Spleen (tissue), 13 donors: ENCODE measurements at places on chromosomes 16 and 17. TPM values are rescaled to one million over a fixed set of nuclear protein-coding genes. Genes with fewer than 3 reads are reported as not detected.

GRCh38 chr17:57447990-57448758 is 191.9 kb downstream of the MSI2 start:
- no peak for DNase-seq

The PYDC1 gene
- polyA plus RNA-seq: 2.7 TPM

The KRTAP9-8 gene
- polyA plus RNA-seq: not detected

GRCh38 chr16:56982695-56983094 is 6.7 kb upstream of the NLRC5 start:
- no peak for DNase-seq

DNA sequence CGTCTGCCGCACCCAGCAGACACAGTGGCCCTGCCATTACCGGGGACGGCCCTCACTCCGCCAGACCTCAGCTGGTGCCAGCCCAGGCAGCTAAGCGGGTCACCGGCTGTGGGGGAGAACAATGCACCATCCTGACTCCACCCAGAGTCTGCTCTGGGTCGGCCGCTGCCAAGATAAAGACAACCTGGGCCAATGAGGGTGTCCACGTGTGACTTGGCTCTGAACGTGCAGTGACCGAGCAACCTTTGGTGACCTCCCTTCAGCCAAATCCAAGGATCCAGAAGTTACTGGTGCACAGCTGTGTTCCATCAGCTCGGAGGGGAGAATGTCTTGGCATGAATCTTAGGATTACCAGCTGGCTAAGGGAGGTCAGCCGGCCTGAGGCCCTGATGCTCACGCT is 155.9 kb downstream of the NTN1 start:
- DNase-seq: no peak

DNA sequence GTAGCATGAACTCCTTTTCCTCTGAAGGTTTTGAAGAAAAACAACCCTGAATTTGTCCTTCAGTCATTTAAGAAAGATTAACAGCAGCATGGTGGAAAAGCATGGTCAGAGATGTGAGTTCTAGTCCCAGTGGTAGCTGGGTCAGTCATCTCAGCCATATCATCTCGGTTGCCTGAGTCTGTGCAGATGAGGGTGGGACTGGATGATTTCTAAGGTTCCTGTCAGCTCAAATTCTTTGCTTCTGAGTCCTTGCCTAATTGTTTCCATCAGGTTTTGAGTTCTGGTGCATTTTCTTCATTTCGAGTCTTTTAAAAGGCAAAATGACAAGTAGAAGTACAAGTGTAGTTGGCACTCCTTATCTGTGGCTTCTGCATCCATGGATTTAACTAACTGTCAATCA is 63.9 kb downstream of the TNRC6C start:
- no peak for DNase-seq

The TEPSIN gene
- polyA plus RNA-seq: 76.3 TPM

DNA sequence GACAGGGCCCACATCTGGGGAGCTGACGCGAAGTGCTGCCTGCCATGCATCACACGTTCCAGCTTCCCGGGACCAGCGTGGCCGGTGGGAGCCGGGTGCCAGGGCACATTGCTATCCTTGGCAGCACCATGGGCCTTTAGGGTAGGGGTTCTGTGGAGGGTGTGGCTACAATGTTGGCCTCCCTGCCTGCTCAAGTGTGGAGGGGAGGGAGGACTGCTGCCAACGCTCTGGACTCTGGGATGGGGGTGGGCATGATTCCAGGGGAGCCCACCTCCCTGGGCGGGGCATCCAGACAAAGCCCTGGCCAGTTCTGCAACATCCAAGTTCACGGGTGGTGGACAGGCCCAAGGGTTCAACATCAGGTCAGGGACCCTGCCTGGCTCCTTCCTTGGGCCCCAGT is 13.9 kb downstream of the GRB7 start:
- peak; percentile 72 for DNase-seq

The SKA2 gene
- 30.2 TPM for polyA plus RNA-seq

The KIF2B gene
- not detected for polyA plus RNA-seq

DNA sequence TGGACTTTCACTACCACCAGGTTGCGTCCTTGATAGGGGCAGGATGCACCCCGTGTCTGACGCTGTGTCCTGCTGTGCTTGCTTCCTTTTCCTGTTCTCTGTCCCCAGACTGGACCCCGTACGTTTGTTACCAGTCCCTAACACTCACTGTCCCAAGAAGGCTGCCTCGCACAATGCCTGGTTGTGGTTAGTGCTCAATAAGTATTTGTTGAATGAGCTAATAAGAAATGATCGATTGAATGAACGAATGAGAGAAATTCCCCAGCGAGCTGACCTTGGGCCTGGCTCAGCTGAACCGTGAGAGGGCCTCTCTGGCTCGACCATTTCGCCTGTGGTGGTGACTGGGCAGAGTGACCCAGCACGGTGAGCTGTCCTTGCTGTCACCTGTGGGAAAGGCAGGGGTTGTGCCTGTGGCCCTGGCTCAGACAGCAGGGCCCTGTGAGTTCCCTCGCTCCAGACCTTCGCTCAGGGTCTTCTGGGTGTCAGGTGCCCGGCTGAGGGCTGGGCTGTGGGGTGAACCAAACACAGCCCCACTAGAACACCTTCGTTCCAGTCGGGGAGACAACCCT is 20.9 kb downstream of the CMIP start:
- DNase-seq: peak; percentile 70

- DNase-seq: no peak
Observed at GRCh38 chr17:51045621-51046020, 75.0 kb downstream of the SPAG9 start.

DNA sequence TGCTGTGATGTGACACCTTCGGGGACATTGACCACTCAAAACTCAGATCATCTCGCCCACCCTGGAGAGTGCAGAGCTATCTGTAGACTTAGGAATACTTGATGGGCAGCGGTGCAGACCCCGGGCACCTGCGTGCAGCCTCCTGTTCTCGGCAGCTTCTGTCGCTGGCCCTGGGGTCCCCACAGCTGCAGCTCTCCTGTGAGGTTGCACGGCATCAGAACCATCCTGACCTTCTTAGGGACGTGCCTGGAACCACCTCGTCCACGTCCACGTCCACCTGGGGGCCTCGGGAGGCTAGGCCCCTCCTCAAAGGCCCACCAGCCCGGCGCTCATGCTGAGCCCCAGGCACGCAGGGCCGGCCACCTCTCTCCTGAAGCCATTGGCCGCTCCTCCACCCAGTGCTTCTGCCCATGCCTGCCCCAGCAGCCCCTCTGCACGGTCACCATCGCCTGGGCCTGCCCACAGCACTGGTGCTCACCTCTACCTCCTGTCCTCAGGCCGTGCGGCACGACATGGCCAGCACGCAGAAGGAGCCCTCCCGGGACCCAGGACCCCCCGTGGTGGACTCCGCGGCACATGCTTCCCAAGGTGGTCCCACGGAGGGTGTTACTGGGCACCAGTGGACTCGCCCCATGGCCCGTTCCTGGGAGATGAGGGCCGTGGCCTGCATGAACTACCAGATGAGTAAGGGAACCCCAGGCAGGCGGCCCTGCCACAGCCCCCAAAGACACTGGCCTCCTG is 2.3 kb upstream of the WFIKKN1 start:
- DNase-seq: peak; percentile 76

- no peak for DNase-seq
Observed at GRCh38 chr16:67935101-67935401, 1.6 kb downstream of the PSMB10 start.

- DNase-seq: no peak
Observed at GRCh38 chr16:14180481-14180944, 109.4 kb downstream of the MRTFB start.

DNA sequence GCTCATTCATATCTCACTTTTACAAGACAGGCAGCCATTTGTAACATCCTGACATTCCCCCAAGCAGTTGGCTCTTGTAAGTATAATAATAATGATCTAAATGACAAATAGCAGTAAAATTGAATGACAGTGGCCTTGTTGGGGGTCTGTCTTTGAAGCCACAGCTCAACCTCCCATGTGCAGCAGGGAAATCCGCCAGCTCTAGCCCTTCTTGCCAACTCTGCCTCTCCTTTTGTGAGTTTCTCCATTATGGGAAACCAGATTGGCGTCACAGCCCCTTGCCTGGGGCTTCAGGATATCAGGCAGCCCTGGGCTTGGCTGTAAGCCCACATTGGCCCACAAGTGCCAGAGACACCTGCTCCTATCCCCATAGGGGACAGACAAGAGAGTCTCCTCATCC is 70.4 kb upstream of the CACNG5 start:
- no peak for DNase-seq

The C16orf46 gene
- 0.38 TPM for polyA plus RNA-seq

DNA sequence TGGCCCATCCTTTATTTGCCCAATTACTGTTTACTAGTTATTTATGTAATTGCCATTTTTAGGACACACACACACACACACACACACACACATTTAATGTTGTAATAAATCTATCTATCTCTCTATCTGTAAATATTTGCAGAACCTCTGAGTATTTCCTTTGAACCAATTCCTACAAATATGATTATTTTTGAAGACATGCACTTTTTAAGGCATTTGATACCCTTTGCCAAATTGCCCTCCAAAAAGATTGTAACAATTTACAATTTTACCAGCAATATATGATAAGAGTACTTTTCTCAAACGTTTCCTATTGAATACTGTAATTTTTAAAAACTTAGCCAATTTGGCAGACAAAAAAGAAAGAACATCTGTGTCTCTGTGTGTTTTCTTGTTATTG is 143.8 kb upstream of the FOXF1 start:
- no peak for DNase-seq

GRCh38 chr16:12868788-12869187 is 32.6 kb upstream of the SHISA9 start:
- DNase-seq: no peak

GRCh38 chr16:67632415-67633172 is 12.3 kb upstream of the CARMIL2 start:
- no peak for DNase-seq

- DNase-seq: no peak
Observed at GRCh38 chr17:78933025-78933958, 8.1 kb upstream of the TIMP2 start.

GRCh38 chr16:85655216-85656129 is 33.3 kb downstream of the GINS2 start:
- DNase-seq: peak; percentile 72

The DNAI2 gene
- 0.72 TPM for polyA plus RNA-seq

DNA sequence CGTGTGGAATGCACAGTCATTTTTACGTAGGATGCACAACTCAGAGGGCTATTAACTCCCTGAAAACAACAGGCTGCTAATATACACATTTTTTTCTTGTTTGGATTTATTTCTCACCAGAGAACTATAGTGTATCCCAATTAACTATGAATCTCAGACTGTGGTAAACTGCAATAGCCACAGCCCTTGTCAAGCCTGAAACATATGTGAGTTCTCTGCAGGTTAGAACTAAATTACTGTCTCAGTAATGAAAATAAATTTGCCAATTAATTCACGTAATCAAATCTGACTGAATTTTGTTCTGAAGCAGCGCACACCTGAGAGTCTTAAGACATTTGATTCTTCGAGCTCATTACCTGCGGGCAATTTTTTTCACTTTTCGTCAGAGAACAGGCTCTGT is 318.6 kb downstream of the PMP22 start:
- DNase-seq: no peak

DNA sequence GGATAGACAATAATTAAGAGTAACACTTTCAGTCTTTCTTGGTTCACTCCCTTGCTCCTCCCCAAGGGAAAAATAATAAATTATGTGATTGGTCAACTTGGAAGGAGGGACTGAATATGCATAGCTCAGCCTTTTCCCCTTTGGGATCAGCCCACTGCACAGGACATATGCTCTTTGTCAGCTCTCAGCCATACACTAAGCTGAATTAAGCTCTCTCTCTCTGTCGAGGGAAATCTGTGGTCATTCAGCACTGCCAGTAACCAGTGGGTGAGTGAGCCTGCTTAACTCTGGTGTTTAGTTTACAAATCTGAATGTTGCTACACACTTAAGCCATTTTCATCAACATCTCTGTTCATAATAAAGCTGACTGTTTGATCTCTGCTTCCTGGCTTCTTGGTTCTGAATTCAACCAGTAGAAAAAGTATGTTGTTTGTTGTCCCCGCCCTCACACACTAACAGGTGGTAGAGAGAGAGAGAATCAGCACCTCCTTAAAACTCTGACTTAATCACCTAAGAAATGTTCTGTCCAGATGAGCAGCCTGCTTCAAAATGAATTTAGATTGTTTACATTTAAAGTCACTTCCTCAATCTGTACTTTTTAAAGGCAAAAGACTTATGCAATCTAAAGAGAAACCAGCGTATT is 102.3 kb upstream of the C17orf78 start:
- no peak for DNase-seq

DNA sequence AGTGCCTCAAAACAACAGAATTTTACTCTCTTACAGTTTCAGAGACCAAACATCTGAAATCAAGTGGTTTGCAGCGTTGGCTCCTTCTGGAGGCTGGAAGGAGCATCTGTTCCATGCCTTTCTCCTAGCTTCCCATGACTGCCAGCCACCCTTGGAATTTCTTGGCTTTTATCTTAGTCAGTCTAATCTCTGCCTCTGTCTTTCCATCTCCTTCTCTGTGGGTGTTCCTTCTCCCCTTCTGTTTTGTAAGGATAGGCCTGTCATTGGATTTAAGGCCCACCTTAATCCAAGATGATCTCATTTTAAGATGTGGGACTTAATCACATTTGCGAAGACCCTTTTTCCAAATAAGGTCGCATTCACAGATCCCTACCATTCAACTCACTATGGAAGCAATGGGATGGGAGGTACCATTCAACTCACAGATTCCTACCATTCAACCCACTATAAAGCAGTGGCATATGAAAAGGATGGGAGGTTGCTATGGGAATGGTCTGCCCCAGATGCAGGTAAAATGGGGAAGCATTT is 321.8 kb downstream of the WWOX start:
- no peak for DNase-seq
